ENCODE measurements at places on chromosomes 4 and X. TPM values are rescaled to one million over a fixed set of nuclear protein-coding genes. Genes with fewer than 3 reads are reported as not detected.

GRCh38 chr4:78551420-78552351, at the start of gene ANXA3:
TSS of gene ANXA3 (plus strand) at chr4:78551770. CDS start at chr4:78554474, 2,704 bp downstream.
- DNase-seq = no peak

GRCh38 chrX:42748067-42748850, 29.7 kb downstream of the PPP1R2C start:
- DNase-seq = no peak

The MAGEA2B gene
- not detected for total RNA-seq

The CPZ gene
- 0.86 TPM for total RNA-seq

The TMEM47 gene
- total RNA-seq = 8.2 TPM

The UGT2B7 gene
- 21.3 TPM for total RNA-seq
